T-helper 17 cell (primary cell): ENCODE measurements at places on chromosomes 3 and 15.

DNA sequence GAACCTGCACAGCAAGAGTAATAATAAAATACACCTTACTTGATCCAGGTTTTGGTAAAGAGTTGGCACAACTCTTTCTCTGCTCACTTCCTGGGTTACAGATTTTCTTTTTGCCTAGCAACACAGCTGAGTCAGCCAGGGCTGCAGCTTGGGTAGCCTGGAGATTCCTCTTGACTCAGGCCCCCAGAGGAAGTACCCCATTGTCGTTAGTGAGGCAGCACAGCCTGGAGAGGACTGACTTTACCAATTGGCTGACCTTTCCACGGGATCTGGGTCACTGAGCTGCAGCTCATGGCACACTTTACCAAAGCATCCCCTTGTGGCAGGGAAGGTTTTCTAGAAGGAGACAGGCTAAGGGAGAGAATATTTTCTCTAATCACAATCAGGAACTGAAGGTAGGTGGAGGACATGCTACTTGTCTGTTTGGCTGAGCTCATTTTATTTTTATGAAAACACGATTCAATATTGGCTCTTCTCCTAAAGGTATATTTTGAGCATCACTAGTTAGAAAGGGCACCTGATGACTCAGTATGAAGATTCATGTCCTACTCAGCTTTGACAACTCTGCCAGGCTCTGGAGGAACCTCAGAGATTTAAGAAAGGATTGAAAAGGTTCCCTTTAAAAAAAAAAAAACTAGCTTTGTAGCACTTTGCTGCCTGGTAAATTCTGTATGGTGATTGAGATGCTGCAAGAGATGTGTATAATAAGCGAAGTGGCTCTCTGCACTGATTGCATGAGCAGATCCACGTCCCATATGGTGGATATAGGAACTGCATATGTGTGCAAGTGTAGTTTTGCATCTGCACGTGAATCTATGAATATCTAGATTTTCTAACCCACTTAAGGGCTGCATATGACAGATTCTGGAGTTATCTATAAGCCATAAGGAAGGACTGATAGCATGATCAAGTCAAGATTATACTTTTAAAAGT is 124.8 kb downstream of the CHDH start:
- no peak for DNase-seq

DNA sequence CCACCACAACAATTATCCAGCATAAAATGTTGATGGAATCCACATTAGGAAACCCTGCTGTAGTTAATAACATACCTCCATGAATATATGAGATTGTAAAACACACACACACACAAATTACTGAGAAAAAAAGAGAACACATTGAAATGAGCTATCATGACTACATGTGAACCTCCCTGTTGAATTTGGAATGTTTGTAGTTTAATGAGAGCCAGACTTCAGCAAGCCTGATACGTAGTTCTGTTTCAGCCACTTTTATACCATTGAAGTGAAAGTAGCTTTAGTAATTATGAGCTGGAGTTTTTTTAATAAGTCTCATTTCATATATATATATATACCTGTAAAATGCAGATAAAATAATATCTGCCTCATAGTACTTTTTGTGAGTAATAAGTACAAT is 1146.4 kb downstream of the NAALADL2 start:
- no peak for DNase-seq

DNA sequence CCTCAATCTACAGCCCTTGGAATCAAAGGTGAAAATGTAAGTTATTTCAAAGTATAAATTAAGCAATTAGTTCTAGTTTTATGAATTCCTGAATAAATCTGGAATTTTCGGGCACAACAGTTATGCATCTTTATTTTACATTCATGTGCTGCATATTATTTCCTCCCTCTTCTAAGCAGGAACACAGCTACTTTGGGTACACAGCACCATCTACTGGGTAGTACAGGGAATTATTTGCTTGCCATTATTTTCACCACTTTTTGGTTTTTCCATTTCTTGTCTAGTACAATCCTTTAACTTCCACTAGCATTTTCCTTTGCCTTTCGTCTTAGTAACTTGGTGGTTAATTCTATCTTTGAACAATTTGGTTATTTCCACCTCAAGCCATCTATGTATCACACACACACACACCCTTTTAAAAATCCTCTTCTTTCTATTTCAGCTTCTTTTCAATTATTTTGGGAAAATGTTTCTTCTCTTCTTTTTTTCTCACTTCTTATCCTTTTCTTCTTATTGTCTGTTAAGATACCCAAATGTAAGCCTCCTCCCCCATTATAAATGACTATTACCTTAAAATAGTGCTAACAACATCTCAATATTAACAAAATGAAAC is 451.0 kb downstream of the MFSD1 start:
- DNase-seq = no peak

- DNase-seq = no peak
Measured at GRCh38 chr15:74752531-74752930, 3.9 kb downstream of the CYP1A2 start.

DNA sequence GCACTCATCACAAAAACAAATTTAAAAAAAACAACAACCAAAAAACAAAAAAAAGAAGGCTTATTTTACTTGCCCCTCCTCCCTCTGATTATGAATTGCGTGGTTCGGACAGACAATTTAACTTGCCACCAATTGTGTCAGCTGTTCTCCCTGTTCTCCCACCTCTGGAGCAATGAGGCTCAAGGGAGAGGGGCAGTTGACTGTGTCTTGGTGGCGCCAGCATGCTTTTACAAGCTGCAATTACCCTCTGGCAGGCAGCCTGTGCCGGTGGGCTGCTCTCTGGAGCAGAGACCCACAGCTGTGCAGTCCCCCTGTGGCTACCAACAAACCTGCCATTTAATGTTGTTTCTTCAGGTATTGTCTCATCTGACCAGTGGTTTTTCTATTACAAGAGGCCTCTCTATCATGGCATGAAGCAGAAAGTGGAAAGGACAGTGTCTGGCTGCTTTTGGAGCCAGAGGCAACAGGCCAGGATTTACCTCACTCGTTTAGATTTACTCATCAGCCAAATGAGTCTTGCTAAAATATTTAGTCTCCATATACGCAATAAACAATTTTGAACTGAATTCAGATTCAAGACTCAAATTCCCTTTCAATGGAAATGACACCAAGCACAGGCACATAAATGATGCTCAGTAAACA is 192.0 kb upstream of the TPRG1 start:
- no peak for DNase-seq

GRCh38 chr3:157135671-157136396 is 24.1 kb downstream of the CCNL1 start:
- DNase-seq = no peak

- DNase-seq = no peak
Measured at GRCh38 chr3:120841264-120841663, 66.7 kb upstream of the STXBP5L start.
